ENCODE measurements at places on chromosomes 12 and 14.

- no peak for DNase-seq
Observed at GRCh38 chr12:68305278-68305677, 26.9 kb downstream of the MDM1 start.

GRCh38 chr14:55715889-55716288 lies 135.9 kb downstream of the KTN1 start:
- DNase-seq = no peak

DNA sequence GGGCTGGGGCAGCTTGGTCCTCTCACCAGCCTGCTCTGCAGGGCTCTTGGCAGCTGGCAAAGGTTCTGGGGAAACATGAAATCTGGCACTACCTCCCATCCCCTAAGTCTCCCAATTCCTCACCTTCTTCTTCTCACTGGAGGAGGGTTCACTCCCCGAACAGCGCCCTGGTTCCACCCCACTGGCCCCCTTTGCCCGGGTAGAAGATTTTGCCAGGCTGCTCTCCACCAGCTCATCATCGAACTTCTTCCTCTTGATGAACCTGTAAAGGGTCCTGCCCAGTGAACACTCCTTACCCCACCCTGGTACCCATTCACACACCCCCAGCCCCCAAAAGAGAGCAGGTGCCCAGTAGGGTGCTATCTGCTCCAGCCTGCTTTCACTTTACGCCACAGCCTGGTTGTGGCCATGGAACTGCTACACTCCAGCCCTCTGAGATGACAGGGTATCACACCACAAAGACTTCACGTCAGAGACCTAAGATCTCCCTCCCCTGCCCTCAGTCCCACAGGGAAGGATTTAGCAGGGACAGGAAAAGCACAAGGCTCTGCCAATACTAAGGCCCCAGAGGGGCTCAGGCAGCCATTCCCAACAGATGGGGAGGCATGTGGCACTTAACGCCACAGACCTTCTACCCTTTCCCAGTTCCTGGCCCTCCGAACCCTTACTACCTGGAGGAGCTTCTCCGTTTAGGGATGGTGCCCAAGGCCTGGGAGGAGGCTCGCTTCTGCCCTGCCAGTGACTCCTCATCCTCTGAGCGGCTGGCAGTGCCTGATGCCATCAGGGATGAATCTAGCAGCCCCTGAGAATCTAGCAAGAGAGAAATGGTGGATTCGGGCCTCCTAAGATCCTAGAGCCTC lies 2.3 kb downstream of the MCRS1 start:
- DNase-seq = no peak

DNA sequence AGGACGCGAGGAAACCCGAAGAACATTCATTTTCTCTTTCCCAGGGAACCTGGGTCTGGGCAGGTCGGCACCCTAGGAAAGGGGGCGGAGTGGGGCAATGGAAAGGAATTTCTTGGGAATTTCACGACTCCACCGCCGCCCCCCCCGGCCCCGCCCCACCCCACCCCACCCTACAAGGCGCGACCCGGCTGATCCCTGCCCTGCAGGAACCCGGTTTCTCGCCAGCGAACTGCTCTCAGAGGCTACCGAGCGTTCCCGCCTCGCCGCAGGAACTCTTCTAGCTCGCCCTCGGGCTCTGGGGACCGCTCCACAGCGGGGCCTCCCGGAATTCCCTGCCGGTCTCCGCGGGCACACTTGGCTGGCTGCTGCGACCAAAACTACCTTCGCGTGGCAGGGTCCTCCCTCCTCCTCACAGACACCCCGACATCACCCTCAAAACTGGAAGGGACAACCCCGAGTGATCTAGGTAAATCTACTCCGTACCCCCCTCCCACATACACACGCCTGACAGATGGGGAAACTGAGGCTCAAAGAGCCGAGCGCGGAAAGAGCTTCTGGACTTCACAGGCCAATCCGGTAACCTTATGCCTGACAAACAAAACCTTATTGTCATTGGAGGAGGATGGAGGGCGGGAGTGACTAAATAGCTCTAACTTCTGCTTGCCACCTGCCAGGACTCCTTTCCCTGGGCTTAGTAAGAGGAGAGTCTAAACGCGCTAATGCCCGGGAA lies 785 bp upstream of the ACTN1 start:
- DNase-seq = no peak

GRCh38 chr12:124804011-124804621 lies 59.5 kb downstream of the SCARB1 start:
- no peak for DNase-seq

Measured in stimulated activated CD4-positive, alpha-beta T cell treated with anti-CD3 and anti-CD28 coated beads, Interleukin-1b, Interleukin-23, amount 100 ng/mL, for 48 hours (primary cell).